GOT3 (cell line): ENCODE measurements at places on chromosomes 1 and 21.

DNA sequence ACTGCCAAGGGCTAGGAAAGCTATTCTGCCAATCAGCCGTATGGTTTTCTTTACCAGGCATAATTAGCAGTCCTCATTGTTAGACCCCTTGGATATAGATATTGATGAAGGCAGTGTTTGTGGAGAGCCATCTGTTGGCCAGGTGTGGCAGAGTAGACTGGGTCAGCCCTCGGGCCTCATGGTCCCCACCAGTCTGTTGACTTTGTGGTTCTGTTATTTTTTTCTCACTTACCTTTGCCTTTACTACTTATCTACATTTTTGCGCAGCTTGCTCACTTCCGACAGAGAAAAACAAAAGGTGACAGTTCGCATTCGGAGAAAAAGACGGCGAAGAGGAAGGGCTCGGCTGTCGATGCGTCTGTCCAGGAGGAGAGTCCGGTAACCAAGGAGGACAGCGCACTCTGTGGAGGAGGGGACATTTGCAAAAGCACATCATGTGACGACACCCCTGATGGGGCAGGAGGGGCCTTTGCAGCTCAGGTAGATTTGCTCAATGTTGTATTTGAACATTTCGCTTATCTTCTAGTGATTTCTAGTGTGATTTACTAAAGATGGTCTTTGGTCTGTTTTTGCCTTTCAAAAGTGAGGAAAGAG lies 2.3 kb downstream of the PCNT start:
- DNase-seq, result no peak

DNA sequence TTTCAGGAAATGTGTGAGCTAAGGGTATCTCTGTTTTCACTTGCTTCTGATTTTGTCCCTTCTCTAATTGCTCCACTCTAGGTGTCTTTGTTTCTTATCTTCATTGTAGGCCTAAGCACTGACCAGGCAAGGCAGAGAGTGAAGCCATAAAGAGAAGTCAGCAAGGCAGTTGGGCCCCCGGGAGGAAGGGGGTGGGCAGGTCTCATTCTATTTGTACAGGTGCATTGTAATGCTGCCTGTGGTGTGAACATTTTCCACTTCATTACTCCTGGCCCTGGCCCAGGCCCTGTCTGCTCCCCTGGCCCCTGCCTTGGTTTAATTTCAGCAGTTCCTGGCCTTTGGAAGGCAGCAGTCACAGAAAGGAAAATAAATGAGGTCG lies 86.4 kb upstream of the JUN start:
- DNase-seq, result no peak

DNA sequence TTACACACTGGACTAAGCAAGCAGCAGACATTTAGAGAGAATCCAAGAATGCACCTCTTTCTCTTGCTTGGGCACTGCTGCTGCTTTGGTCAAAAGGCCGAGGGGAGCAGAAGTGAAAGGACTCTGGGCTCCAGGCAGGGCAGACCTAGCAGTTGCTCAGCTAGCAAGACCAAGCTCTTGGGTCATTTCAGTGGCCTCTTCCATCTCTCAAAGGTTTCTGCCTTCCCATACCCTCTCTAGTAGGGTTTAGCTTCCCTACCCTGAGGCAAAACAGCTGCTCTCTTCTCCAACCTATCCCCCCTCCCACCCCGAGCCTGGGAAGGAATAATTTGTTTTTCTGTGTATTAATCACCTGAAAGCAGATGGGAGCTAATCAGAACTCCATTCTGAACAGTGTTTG lies 25.8 kb downstream of the TFAP2E start:
- DNase-seq, result no peak

- DNase-seq, result no peak
Measured at GRCh38 chr1:114490274-114490693, 20.7 kb downstream of the TRIM33 start.

DNA sequence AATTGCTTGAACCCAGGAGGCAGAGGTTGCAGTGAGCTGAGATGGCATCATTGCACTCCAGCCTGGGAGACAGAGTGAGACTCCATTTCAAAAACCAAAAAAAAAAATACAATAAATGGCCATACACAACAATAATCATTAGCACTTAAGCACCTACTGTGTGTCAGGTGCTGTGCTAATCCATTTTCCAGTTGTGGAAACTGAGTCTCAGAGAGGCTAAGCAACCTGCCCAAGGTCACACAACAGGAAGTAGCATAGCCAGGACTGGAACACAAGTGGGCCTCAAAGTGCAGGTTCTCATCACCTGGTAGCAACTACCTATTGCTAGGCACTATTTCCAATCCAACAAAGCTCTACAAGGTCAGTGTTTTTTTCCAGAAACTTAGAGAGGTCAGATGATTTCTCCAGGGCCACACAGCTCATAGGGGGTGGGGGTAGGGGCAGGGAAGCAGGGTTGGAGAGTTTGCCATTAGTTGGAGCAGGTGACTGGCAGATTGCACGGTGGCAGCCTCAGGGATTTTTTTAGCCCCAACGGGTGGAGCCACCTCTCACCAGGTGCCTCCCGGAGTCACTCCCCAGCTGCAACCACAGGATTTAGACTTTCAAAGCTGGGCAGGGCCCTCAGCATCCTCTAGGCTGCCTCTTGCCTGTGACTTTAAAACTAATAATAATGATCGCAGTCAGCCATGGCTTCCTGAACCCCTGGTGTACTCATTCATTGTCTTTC lies 52.5 kb upstream of the ID3 start:
- no peak for DNase-seq

- DNase-seq, result no peak
Measured at GRCh38 chr21:42535602-42536171, 22.0 kb downstream of the SLC37A1 start.

GRCh38 chr1:173405834-173406233 lies 71.3 kb upstream of the PRDX6 start:
- DNase-seq, result no peak

GRCh38 chr1:47818682-47819573 lies 178.3 kb downstream of the TRABD2B start:
- DNase-seq, result no peak
